ENCODE measurements at places on chromosomes 6 and 20.

DNA sequence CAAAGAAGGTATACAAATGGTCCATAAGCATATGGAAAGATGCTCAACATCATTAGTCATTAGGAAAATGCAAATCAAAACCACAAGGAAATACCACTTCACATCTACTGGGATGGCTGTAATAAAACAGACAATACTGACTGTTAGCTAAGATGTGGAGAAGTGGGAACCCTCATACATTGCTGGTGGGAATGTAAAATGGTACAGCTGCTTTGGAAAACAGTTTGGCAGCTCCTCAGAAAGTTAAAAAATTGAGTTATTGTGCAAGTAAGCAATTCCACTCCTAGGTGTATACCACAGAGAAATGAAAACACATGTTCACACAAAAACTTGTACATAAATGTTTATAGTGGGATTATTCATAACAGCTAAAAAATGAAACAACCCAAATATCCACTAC lies 173.0 kb upstream of the JAG1 start:
- DNase-seq, result no peak

GRCh38 chr6:11672669-11673068 lies 105.9 kb downstream of the ADTRP start:
- DNase-seq, result no peak

GRCh38 chr6:35177157-35177556 lies 36.0 kb upstream of the TCP11 start:
- DNase-seq, result no peak

DNA sequence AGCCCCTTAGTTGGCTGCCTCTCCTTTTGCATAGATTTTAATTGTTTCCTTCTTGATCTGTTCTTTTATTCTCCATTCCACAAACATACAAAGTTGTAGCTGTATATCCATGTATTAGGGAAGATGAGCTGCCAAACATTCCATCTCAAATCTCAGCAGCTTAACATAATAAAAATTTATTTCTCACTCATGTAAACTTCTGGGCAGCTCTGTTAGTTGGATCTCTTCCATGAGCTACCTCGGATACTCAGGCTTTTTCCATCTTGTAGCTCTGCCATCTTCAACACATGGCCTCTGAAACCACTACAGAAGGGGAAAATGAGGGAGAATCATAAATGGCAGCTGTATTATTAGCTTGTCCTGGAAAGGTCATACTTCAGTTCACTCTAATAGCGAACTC lies 149.4 kb upstream of the BMP2 start:
- DNase-seq, result no peak

- DNase-seq, result no peak
Measured at GRCh38 chr6:118715376-118715775, 64.0 kb upstream of the CEP85L start.
